ENCODE measurements at places on chromosomes 6 and 20.

DNA sequence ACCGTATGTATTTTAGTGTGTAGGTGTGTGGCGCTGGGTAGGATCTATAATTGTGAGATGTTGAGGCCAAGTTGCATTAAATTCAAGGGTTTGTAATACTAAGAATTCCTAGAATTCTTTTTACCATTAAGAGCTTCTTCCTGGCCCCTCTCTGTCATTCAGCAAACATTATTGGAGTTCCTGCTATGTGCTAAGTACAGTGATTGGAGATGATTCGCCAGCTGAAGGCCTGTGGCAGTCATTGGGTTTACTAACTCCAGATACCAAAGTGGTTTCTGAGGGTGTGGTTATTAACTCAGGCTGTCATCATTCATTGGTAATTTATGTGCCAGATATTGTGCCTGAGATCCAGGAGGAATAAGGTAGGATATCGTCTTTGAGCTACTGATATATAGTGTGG, 167.1 kb downstream of the LAMA2 start:
- DNase-seq = no peak

GRCh38 chr6:142367501-142368018, 65.8 kb downstream of the ADGRG6 start:
- DNase-seq = no peak

DNA sequence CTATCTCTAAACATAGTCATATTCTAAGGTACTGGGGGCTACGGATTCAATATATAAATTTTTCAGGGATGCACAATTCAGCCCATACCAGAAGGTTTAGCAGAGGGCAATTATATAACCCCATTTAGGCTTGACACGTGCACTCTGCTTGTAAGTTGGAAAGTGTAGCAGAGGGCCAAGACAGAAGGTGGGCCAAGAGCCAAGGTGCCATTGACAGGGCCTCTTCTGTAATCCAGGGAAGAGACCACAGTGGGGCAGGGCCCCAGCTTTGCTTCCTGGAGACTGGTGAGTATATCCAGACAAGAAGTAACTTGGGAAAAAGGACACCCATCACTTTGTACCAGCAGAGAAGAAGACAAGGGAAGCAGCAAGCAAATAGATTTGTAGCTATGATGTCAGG, 672.4 kb upstream of the MARCKS start:
- no peak for DNase-seq

GRCh38 chr6:161744211-161745067, 470.6 kb upstream of the AGPAT4 start:
- DNase-seq = no peak

GRCh38 chr6:25050356-25050755, 114.6 kb upstream of the RIPOR2 start:
- DNase-seq = no peak

DNA sequence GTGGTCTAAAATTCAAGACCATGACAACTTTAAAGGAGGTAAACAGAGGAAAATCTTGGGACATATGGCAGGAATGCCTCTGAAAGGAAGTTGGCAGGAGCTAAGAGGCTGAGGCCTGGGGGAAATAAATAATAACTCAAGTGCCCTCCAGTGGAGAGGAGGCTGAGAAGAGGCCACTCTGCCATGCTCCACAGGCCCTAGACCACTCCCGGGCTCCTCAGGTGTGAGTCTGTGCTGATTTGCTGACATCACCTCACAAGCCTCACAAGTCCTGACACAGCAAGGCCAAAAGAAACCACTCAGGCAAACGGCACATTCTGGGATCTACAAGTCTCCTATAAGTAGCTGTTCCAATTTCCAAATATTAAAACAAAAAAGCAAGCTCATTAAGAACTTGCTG, 91.0 kb upstream of the RIPOR2 start:
- no peak for DNase-seq

- DNase-seq = no peak
These were observed 485.0 kb downstream of the MMUT start for GRCh38 chr6:48978016-48978415.

GRCh38 chr6:17393892-17394631, 667 bp downstream of the CAP2 start:
- DNase-seq = peak; percentile 80

DNA sequence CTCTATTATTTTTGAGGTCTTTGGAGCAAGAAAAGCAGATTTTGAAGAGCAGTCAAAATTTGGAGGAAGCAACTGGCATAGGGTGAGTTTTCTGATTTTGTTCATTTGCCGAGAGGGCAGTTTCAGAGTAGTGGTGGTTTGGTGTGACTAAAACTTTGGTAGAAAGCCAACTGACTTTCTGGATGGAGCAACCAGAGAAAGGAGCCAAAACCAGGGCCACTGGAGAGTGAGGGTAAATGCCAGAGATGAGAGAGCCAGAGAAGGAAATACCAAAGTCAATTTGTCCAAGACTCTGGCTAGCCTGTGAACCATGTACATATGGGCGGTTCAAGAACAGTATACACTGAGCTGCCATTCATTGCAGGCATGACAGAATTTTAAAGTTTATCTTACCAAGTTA, 40.5 kb upstream of the ZBTB24 start:
- no peak for DNase-seq

GRCh38 chr6:116400328-116400727, 29.6 kb downstream of the DSE start:
- no peak for DNase-seq

DNA sequence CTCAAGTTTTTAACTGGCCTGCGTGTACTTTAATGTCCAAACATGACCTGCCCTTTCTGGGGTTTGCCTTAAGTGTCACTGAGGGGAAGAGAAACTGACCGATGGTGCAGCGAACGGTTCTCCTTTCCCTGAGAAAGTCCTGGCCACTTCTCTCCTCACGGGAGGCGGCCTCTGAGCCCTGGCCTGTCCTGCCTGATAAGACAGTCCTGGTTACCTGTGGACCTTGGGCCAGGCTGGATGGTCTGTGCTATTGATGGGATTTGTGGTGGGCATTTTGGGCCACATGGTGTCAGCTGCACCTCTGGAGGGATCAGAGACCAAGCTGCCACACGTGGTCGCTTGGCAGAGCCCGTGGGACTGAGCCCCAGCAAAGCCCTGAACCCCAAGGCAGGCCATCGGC, 11.6 kb upstream of the NTSR1 start:
- DNase-seq = no peak

- peak; percentile 12 for DNase-seq
These were observed 53.0 kb upstream of the NOP56 start for GRCh38 chr20:2599288-2600006.

DNA sequence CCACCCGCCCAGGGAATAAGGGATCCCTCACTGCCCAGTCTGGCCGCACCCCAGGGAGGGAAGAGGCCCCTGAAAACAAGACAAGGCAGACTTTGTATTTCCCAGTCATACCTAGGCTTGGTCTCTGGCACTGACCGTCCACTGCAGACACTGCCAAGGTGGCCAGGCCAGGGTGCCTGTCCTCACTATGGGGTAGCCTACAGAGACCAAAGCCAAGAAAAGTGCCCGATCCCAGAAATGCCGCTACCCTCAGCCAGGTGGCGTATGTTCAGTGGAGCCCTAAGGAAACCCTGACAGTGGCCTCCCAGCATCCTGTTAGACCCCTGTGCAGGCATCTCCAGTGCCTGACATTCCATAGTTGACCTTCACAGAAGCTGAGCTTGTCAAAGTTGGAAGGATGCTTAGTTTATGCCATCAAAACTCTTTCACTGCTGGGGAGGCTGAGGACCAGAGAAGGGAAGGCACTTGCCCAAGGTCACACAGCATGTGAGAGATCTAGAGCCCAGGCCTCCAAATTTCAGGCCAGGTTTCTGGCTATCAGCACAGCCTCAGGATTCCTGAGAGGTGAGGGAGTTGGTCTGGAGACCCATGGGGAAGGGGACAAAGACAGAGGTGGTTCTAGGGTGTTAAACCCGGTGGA, 2.5 kb downstream of the SCRT2 start:
- DNase-seq = no peak

DNA sequence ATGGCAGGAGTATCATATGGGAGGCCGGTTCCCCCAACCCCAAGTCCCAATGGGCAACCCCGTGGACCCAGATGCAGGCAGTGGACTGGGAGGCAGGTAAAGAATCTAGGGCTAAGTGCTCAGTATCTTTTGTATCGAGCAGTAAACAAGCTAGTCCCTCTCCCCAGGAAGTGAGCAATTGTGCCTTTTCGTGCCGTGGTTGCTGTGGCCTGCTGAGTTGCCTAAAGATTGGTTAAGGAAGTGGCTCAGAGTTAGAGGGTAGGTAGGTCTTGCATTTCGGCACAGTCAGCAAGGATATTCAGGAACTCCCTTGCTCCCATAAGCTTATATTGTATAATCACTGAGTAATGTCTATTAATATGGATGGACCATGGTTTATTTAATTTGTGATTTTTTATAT, 1.3 kb upstream of the DNAH8 start:
- peak; percentile 20 for DNase-seq

GRCh38 chr6:72382602-72383529, 239.0 kb upstream of the KCNQ5 start:
- DNase-seq = no peak

GRCh38 chr6:47405273-47405672, 72.3 kb upstream of the CD2AP start:
- DNase-seq = no peak

DNA sequence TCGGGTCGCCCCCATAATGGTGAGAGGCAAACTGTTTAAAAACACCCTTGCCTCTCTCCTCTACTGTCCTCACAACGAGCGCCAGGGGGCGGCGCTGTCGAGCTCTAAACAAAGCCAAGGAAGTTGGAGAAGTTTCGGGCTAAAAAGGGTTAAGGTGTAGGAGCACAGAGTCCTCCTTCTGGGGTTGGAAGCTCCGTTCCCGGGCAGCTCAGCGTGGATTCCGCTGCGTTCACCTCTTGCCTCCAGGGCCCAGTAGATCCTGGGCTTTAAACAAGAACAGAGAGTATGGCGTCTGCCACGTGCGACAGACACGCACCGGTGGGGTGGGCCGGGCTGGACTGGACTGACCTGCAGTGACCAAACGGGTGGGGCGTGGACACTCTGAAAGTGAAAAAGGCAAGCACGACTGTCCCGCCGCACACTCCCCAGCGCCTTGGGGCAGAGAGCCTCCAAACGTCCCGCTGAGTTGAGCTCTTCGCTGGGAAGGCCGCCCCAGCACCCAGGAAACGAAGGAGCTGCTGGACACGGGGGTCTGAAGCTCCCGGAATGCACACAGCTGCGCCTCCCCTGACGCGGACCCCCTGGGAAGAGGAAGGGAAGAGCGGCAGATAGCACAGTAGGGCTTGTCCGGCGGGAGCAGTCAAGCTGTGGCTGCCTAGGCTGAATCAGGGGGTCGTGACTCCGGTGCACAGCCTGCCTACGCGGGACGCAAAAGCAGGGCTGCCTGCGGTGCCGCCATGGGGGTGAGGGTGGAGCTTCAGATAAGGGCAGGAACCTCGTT, 1.6 kb upstream of the THBD start:
- DNase-seq = peak; percentile 78

DNA sequence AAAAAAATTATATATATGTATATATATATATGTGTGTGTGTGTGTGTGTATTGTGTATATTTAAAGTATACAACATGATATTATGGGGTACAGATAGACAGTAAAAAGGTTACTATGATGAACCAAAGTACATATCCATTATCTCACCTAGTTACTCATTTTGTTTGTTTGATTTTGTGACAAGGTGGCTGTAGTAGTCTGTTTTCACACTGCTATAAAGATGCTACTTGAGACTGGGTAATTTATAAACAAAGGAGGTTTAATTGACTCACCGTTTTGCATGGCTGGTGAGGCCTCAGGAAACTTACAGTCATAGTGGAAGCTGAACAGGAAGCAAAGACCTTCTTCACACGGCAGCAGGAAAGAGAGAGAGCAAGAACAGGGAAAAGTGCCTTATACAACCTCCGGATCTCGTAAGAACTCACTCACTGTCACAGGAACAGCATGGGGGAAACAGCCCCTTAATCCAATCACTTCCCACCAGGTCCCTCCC, 30.2 kb upstream of the DACT2 start:
- no peak for DNase-seq

- no peak for DNase-seq
These were observed 104.3 kb downstream of the MAP3K4 start for GRCh38 chr6:161095916-161096315.

- DNase-seq = no peak
These were observed 51.2 kb downstream of the TP53INP2 start for GRCh38 chr20:34755367-34755766.

DNA sequence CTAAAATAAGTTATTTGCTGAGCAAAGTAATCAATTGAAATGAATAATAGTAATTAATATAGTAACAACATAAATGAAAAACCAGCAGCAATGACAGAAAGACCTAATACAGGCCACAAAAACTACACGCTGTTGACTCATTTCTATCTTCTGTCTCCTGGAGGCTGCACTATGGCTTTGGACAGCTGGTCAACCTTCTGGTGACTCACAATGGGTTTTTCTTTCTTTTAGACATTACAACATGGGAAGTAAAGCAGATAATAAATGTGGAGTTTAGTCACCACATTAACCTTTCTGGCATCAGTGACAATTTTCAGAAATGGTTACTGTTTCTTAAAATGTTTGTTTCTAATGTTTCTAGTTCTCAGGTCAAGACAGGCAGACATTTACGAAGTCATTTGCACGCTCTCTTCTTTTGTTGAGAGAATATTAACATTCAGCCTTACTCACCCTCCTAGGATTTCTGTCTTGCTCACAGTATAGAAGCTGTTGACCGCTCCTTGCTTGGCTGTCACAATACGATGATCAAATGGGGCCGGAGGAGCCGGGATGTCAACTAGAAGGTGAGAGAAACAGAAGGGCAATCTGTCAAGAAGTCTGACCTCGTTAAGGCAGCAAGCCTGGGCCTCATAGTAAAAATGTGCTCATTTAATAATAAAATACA, 62.2 kb downstream of the MYLK4 start:
- DNase-seq = no peak

DNA sequence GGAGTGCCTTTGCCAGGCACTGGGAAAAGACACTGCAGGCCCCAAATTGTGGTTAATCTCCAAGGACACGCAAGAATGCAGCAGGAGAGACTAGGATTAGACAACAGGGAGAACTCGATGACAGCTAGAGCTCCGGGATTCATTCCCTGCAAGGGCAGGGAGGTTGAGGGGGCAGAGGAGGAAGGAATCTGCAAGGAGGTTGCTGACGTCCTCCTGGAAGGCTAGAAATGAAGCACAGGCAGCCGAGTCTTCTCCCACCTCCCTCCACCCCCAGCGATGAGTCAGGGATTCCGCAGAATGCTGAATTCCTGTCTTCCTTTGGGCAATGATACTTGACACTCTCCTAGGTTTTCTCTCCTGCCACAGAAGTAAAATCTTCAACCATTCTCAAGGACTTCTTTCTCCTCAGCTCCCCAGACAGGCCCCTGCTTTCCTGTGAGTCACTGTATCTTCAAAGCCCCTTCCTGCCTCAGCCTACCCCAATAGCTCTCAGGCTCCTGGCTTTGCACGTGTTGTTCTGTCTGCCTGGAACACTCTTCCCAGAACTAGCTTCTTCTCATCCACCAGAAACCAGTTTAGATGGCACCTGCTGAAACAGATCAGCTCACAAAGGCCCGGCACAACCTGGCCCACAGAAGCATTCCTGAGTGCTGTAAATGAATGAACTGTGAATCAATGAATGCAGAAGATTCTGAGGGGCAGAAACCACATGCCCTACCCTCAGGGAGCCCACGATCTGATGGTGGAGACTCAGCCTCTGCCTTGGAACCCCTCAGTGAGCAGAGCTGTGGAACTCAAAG, 85.6 kb downstream of the MRPL14 start:
- peak; percentile 75 for DNase-seq
